Bronchial epithelial cell (primary cell): ENCODE measurements at places on chromosomes 1 and 21. TPM values are rescaled to one million over a fixed set of nuclear protein-coding genes. Genes with fewer than 3 reads are reported as not detected.

- peak; percentile 43 for DNase-seq
These were observed 96.9 kb downstream of the PAPPA2 start for GRCh38 chr1:176559878-176560277.

DNA sequence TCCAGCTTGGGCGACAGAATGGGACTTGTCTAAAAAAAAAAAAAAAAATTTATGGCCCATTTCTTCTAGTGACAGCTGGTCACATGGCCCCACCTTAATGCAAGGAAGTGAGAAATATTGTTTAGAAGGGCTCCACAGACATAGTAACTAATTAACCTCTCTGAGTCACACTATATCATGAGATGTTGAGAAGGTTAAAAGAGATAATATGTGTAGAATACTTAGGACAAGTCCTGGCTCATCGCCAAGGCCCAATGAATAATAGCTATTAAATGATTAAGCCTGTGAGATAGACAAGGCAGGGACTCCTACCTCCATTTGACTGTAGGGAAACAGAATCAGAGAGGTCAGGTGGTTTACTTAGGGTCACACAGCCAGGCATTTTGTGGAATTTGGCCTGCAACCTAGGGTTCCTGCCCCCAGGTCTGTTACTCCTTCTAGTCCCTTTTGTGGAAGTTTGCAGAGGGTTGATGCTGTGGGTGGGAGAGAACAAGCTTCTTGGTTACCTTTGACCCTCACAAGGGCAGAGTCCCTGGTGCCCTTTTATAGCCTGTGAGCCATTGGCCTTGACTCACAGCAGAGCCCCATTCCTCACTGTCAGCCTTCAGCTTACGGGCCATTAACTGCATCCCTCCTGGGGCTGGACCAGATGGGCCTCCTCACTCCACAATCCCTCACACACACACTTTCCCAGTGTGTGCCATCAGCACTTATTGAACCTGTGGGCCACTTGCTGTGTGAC is 48.5 kb downstream of the OPRD1 start:
- peak; percentile 78 for DNase-seq

- DNase-seq: peak; percentile 73
These were observed 618 bp downstream of the HNRNPR start for GRCh38 chr1:23343221-23344110.

GRCh38 chr1:160522622-160523345 is at the start of gene SLAMF6:
Gene SLAMF6, minus strand, starts transcription at chr1:160523255. Its CDS starts 63 bp downstream, at chr1:160523192.
- no peak for DNase-seq

GRCh38 chr21:33384841-33385331 is 18.3 kb upstream of the IFNGR2 start:
- DNase-seq: no peak

GRCh38 chr1:7149080-7149838 is 364.0 kb downstream of the CAMTA1 start:
- DNase-seq: peak; percentile 2

GRCh38 chr1:57423656-57424211 is at the start of gene DAB1:
Gene DAB1, minus strand, starts transcription at chr1:57424060. Its CDS starts 133,030 bp downstream, at chr1:57291030.
- DNase-seq: no peak

DNA sequence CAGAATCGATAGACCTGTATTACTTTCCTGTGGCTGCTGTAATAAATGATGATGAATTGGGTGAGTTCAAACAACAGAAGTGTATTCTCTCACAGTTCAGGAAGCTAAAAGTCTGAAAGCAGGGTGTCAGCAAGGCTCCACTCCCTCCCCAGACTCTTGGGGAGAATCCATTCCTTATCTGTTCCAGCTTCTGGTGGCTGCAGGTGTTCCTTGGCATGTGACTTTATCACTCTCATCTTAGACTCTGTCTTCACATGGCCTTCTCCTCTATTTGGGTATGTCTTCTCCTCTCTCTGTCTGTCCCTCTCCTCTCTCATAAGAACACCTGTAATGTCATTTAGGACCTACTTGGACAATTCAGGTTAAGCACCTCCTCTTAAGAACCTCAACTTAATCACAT is 44.1 kb upstream of the SLC2A1 start:
- DNase-seq: no peak

GRCh38 chr21:27614231-27614630 is 647.3 kb upstream of the ADAMTS5 start:
- no peak for DNase-seq

DNA sequence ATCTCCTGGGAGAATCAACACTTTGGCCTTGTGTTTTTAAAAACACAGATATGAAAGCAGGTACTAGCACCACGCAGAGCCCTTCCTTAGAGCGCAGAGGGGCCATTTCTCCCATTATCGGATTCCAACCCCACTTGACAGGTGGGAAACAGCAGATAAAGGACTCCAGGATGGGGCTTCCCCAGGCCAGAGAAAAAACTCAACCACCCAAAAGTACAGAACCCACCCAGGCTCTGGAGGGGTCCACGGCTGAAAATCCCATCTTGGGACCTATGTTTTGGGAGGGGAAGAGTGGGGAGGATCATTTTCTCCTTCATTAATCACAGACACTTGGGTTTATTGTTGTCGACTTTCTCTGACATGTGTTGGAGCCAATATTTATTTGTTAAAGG is 27.1 kb upstream of the COL18A1 start:
- DNase-seq: no peak

GRCh38 chr1:203380420-203381150 is 29.7 kb upstream of the FMOD start:
- no peak for DNase-seq

- DNase-seq: no peak
These were observed 60.7 kb downstream of the MAN1C1 start for GRCh38 chr1:25677193-25677773.

- DNase-seq: no peak
These were observed 55.2 kb upstream of the SELENON start for GRCh38 chr1:25744636-25745425.

- no peak for DNase-seq
These were observed 21.8 kb downstream of the RXRG start for GRCh38 chr1:165423136-165423535.

DNA sequence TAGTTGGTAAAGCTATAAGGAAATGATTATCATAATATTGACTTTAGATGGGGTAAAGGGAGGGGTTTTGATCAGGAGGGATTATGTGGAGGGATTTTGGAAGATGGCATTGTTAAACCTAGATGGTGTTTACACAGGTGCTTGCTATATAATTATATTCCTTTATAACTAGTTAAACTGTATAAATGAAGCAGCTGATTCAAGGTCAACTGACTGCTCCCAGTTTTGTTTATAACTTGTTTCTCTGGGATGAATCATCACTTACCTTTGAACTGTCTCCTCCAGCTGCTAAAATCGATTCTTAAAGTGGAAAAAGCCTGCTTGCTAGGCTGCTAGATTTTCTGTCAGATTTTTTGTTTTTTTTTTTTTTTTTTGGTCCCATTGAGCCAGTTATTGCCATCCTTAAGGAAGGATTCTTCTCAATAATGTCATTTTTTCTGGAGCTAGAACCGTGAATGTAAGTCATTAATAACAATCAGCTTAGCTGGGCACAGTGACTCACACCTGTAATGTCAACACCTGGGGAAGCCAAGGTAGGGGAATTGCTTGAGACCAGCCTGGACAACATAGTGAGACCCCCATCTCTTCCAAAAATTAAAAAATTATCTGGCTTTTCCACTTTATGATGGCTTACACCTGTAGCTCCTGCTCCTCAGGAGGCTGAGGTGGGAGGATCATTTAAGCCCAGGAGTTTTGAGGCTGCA is 153.2 kb downstream of the PIK3R3 start:
- DNase-seq: peak; percentile 54

GRCh38 chr21:17660862-17661261 is 48.2 kb upstream of the BTG3 start:
- no peak for DNase-seq

DNA sequence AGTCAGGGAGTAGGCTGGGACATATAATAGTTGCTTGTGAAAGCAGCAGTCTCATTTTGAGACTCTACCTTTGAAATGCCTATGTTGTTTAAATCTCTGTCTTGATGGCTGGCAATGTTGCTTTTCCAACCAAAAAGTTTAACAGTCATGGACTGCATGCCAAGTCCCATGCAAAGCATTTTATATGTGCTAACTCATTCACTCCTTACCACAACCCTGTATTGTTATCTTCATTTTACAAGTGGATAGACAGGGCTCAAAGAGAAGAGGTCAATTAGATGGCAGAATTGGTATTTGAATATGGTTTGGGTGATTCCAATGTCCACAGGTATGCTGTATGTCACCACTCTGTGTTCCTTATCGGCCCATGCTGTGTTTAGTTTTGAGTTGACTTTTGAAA is 331.4 kb upstream of the USP24 start:
- DNase-seq: no peak

- no peak for DNase-seq
These were observed 21.5 kb upstream of the STMN1 start for GRCh38 chr1:25927521-25928265.

DNA sequence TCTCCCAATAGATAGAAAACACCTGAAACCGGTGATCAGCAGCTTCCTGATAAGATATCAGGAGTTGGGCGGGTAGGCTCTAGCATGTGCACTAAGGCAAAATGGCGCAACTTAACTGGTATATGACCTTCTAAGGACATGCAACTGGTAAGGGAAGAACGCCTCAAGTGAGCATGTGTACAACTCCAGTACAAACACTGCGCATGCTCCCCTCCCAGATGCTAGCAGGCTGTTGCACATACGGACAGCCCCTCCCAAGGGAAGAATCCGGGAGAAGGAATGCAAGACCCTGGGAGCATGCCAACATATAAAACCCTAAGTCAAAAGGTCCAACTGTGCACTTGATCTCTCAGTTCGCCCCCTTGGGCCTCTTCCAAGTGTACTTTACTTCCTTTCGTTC is 110.8 kb downstream of the TSEN15 start:
- no peak for DNase-seq

DNA sequence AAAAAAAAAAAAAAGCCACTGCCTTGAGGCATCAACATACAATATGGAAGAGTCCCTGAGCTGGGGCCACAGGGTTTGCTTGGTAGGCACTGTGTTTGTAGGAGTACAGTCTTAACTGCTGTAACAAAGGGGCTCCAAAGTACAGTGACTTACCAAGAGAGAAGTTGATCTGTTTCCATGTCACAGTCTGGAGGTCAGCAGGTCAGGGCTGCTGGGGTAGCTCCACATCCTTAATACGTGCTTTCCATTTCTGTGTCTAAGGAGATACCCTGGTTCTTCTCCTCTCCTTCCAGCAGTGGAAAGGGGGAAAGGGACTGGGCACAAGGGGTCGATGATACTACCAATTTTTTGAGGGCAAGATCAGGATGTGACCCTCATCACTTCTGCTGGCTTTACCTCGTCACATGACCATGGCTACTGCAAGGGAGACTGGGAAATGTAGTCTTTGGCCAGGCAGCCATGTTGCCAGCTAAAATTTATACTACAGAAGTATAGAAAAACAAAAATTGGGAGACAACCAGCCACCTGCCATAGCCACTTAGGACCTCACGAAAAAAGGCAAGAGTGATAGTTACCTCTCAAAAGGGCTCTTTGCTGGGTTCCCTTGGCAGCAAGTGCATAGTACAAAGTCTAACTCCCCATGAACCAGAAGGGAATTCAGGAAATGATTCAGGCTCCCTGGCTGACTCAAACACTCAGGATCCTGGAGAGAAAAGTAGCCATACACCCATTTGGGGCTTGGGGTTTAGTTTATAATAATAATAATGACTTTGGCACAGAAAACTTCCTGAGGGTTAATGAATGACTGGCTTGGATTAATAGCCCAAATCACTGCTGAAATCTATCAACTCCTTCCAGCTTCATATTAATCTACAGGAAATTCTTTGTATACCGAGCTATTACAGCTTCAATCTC is 52.7 kb upstream of the ATP5PO start:
- peak; percentile 83 for DNase-seq

The TSSK3 gene
- total RNA-seq: 0.26 and 0.64 TPM in 2 replicates

The C1orf159 gene
- 5.9 and 8.2 TPM in 2 replicates for total RNA-seq

The SERPINC1 gene
- not detected in 2 replicates for total RNA-seq

The EVA1B gene
- 17.4 and 20.5 TPM in 2 replicates for total RNA-seq

The ALG14 gene
- 0.53 and 1.3 TPM in 2 replicates for total RNA-seq
